Activated naive CD4-positive, alpha-beta T cell treated with Interleukin-2 at 50 U/mL for 16 hours (primary cell): ENCODE measurements at places on chromosomes 5 and 9.

GRCh38 chr5:37951946-37952721 is 112.3 kb upstream of the GDNF start:
- no peak for DNase-seq

DNA sequence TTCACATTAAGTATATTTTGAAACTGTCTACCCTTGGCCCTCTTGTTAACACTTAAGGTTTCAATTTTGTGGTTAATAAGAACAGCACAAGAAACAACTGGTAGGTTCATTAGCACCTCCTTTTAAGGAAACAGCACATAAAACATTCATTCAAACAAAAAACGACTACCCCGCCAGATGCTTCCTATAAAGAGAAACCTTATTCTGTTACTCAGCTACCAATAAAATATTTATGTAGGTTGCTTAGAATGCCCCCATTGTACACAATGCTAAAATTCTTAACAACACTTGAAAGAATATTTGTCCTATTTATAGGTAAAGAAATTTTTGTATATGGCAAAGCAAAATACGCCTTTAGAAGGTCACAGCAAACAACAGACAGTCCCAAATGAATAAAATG is 23.2 kb downstream of the CDK5RAP2 start:
- no peak for DNase-seq

DNA sequence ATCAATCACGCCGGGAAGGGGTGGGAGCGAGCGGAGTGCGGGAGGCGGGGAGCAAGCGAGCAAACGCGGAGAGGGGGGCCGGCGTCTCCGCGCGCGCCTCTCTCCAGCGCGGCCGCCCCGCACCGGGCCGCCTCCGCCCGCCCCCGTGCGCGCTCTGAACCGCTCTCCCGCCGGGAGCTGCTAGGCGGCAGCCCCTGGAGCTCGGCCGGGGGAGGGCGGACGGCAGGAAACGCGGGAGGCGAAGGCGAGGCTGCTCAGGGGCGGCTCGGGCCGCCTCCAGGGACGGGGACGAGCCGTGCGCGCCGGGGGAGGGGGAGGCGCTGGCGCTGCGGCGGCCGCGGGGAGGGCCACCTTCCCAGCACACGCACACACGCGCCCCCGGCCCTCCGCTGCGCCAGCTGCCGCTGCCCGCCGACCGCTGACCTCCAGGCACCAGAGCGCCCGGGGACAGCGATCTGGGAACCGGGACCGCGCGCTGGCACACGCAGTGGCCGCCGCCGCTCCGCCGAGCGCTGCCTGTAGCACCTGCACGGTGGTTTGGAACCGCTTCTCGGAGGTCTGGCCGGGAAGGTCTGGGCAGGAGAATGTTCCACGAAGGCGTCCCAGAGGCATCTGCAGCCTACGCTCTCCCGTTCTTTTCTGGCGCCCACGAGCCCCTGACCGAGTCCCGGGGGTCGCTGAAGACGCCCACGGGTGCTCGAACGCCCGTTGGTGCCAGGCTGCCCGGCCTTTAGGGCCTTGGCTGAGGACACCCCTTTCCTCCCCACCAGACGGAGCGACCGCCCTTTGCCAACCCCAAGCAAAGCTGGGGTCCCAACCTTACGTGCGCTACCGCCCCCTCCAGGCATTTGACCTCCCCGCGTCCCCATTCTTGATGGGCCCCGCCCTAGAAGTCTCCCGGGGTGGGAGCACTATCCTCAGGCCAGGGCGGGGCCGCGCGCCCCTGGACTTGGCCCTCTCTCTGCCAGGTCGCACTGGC is at the start of gene GABBR2:
Gene GABBR2 (minus strand): TSS at position 3 of the 979 bp plus-strand sequence. CDS start 198 bp downstream, outside the sequence.
- DNase-seq = no peak

DNA sequence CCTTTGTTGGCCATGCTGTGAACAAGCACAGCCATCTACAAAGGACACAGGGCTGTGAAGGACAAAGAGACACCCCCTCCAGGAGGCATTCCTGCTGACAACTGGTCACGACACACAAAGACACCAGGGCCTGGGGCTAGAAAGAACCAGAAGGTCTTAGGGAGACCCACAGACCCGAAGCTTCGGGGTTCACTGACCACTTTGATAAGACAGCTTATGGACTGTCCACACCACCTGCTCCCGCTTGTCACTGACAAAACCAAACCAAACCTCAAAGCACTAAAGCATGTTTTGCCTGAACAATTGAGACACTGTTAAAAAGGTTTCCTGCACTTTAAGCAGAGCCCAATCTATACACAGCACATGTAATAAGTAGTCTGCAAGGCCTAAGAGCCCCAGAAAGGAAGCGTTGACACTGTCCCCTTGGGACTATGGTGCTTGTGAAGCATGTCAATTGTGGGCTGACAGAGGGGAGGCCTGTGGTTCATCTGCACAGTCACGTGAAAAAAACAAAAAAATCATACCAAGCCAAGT is 185.0 kb downstream of the GAPVD1 start:
- DNase-seq = no peak

- no peak for DNase-seq
These were observed 95.3 kb upstream of the ITGA2 start for GRCh38 chr5:52893863-52894262.

DNA sequence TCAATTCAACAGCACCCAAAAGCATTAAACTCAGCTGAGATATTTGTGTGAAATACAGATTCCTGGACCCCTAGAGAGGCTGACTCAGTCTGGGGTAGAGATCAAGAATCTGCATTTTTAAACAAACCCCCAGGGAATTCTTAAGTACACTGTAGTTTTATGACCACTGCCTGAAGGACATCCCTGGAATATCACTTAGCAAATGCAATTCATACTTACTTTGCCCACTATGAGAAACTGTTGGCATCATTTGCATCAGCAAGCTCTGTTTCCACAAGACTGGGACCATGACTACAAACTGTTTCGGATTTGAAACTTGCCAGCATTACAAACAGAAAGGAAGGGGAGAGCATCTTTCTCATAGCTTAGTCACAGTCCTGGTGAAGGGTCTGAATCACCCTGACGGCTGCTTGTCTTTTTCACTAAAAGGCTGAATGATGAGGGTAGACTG is 63.7 kb downstream of the MLLT3 start:
- DNase-seq = peak; percentile 38

DNA sequence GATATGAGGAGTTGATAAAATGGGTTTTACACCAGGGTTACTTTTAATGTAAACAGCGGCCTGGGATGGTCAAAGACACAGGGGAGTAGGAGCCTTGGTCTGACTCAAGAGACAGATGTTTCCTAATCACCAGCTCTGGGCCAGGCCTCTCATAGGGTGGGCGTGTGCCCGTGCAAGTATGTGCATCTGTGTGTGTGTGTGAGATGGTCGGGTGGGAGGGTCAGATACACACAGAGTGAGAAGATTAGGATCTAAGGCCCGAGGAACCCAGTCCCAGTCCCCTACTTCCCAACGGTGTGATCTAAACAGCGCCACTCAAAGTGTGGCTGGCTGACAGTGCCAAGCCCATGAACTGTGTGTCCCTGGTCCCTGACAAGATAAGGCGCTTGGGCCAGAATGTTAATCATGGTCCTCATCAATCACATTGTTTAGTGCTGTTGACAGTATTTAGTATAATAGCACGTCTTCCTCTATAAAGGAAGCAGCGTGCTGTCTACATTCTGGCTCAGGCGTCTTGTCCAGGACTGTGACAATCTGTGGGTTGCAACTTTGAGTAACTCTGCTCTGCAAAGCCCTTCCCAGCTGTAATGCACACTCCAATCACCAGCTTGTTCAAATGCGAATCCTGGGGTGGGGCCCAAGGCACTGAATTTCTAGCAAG is 173.7 kb downstream of the DAB2IP start:
- DNase-seq = no peak

GRCh38 chr5:4533457-4534105 is 606.5 kb upstream of the ADAMTS16 start:
- no peak for DNase-seq

- peak; percentile 24 for DNase-seq
These were observed 657 bp downstream of the MAT2B start for GRCh38 chr5:163506095-163506457.

GRCh38 chr5:114782177-114782576 is 387.5 kb downstream of the TRIM36 start:
- no peak for DNase-seq
